Activated gamma-delta T cell treated with anti-CD3 and anti-CD28 coated beads, Interleukin-2, amount 50 U/mL, for 16 hours (primary cell): ENCODE measurements at places on chromosomes 3 and 15.

DNA sequence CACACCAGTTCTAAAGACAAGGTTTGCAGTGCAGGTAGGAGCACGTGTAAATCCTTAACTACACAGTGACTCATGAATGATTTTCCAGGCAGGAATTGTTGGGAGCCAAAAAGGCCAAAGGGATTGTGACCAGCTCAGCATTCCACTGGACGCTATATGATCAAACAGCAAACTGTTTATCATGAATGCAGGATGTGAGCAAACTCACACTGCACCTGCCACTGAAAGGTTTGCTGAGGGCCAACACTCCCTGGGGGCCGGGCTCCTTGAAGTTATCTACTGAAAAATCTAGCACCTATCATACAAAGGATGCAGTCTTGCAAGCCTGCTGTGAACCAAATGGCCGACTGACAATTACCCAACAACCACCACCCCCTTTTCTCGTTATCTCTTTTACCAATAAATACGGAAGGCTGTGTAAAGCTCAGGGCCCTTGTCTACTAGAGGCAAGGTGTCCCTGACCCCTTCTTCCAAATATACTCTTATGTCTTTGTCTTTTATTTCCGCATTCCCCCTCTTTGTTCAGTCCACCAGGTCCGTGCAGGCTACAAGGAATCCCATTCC is 11.5 kb upstream of the DNASE1L3 start:
- DNase-seq = no peak

- no peak for DNase-seq
These were observed 95.8 kb downstream of the P3H2 start for GRCh38 chr3:190024912-190025311.

- no peak for DNase-seq
These were observed 127.9 kb downstream of the CD47 start for GRCh38 chr3:107962946-107963345.

DNA sequence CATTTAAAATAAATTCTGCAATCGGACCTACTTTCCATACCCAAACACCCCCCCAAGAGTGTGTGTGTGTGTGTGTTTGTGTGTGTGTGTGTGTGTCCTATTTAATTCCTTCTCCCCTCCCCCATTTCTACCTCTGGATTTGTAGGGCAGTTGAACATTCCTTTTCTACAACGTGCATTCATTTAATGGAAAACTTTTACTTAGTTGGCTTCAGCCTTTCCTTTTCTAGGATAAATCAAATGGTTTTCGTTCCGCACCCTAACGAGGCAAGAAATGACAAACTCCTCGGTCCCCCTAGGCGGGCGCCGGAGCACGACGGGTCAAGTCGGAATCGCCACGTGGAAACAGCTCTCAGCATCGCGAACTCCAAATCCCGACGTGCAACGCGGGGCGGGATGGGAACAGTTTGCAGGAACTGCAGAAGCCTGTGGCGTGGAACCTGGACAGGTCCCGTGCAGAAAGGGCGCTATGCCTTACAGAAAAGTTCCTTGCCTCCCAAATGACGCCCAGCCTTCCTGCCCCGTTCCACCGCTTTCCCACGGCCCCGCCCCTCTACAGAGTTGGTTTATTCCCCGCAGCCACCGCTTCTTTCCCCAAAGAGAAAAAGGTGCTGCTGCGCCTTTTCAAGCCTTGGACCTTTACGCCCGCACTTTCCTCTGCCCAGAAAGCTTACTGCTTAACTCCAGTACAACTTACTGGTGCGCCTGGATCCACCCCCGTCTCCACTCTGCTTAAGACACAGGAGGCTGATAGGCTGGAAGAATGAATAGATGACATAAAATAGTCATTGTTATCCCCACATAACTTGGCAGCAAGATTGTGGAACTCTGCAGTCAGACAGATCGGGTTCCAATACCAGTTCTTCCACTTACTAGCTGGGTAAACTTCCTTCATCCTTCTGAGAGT is 1.1 kb upstream of the EIF2B5 start:
- DNase-seq = no peak

DNA sequence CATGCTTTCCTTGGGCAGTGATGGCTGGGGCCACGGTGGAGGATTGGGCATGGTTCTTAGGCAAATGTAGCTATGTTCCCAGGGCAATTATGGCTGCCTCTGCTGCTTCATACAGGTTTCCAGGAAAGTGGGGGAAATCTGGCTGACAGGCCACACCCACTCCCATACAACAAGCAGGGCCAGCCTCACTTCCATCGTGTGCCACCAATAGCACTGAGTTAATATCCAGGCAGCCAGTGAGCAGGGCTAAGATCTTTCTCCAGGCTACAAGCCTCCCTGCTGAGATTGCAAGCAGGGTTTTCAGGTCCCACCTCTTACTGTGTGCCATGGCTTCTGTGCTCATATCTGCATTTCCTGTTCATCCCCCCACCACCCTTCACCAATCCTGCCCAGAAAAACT is 1291.9 kb downstream of the SI start:
- DNase-seq = no peak
